Ecto neural progenitor cell (in vitro differentiated cells): ENCODE measurements at places on chromosomes 6 and 20.

GRCh38 chr6:85482206-85482904 lies 32.5 kb downstream of the NT5E start:
- DNase-seq = no peak

DNA sequence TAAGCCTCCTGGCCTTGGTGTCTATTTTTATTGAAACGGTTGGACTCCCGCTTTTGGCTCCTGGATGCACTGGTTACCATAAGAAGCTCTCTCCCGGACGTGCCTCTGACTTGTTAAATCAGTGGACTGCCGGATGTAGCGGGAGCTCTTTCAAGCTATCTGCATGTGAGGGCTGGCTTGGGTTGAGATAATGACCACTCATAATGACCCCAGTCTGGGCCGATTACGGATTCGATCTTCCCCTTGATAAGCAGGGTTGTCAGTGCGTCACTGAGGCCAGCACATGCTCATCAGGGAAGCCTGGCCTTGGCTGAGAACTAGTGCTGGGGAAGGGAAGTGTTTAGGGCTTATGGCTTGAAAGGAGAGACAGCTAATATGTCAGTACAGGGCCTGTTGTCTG lies 528.1 kb downstream of the CDH26 start:
- peak; percentile 26 for DNase-seq

GRCh38 chr6:145294942-145295341 lies 440.4 kb downstream of the EPM2A start:
- DNase-seq = no peak

GRCh38 chr20:36647196-36648121 lies 1.5 kb upstream of the SLA2 start:
- DNase-seq = no peak
